ENCODE measurements at places on chromosomes 4 and X.

- no peak for DNase-seq
Observed at GRCh38 chr4:37805091-37805490, 21.4 kb upstream of the PGM2 start.

GRCh38 chr4:95018785-95019184 is 261.0 kb downstream of the BMPR1B start:
- DNase-seq, result no peak

GRCh38 chr4:148747721-148748268 is 305.6 kb upstream of the NR3C2 start:
- DNase-seq, result peak; percentile 72

DNA sequence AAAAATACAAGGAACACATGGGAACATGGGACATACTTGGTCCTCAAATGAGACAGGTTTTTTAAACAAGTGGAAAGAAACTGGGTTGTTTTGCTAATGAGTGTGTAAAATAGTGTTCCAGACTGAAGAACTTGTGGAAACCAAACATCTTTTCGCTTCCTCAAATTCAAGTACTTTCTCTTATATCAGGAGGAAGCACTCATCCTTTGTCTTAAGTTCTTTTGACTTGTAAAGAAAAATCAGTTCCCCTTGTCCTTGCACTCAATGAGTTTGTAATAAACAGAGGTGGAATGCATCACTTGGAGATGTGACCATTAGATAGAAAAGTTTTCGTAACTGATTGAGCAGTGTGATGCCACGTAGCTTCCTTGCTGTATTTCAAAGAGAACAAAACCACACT is 101.1 kb downstream of the PHOX2B start:
- no peak for DNase-seq

Data from trophoblast cell (in vitro differentiated cells and primary cell).